Stimulated activated CD8-positive, alpha-beta memory T cell treated with anti-CD3 and anti-CD28 coated beads, Interleukin-7, amount 100 ng/mL, for 24 hours (primary cell): ENCODE measurements at places on chromosomes 3 and 15.

GRCh38 chr15:44099671-44100070, 95.4 kb downstream of the FRMD5 start:
- DNase-seq, result no peak

GRCh38 chr15:79372428-79372827, 59.7 kb upstream of the MINAR1 start:
- no peak for DNase-seq

GRCh38 chr3:18758047-18758704, 333.0 kb upstream of the SATB1 start:
- DNase-seq, result no peak

- DNase-seq, result no peak
These were observed 185.5 kb downstream of the ADAMTS9 start for GRCh38 chr3:64502284-64502683.

- no peak for DNase-seq
These were observed 224.7 kb downstream of the IGSF11 start for GRCh38 chr3:118809696-118810498.

DNA sequence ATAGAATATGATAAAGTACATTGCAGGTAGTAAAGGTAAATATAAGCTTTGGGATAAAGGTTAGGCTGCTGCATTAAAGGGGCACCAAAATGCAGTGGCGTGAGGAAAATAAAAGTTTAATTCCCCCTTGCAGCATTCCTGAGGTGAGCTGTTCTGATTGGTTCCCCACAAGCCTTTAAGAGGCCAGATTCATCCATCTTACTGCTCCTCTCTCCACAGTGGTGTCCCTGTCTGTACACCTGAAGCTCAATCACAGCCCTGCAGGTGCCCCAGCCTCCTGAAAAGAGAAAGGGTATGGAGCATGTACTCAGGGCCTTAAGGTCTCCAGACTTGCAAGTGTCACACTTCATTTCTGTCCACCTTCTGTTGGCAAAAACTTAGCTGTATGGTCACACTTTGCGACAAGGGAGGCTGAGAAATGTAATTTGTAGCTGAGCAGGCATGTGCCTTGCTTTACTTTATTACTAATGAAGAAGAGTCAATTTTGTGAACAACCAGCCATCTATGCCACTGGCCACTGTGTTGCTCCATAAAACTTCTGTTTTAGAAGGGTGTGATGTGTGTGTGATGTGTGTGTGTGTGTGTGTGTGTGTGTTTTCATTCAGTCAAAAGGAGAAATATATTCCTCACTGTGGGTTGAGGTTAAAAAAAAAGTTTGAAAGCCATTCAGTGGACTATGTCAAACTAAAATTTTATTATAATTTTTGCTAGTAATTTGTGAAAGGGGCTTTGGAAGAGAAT, 12.8 kb downstream of the LACTB start:
- DNase-seq, result no peak

DNA sequence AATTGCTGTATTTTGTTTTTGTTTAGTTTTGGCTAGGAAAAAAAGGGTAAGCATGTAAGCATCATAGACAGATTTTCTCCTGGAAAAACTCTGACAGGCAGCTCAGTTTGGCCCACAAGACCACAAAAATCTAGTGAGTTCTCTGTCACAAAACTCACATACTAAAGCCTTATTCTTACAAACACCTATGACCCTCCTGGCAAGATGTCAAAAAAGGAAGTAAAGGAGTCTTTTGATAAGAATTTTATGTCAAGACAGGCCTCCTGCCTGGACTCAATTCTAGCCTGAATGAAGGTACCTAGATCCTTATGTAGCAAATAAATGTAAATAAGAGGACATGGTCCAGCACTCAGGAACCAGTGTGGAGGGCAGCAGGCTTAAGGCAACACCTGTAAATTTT, 668.3 kb upstream of the ZNF385D start:
- DNase-seq, result no peak

- DNase-seq, result no peak
These were observed 26.3 kb upstream of the TMEM45A start for GRCh38 chr3:100465892-100466777.

DNA sequence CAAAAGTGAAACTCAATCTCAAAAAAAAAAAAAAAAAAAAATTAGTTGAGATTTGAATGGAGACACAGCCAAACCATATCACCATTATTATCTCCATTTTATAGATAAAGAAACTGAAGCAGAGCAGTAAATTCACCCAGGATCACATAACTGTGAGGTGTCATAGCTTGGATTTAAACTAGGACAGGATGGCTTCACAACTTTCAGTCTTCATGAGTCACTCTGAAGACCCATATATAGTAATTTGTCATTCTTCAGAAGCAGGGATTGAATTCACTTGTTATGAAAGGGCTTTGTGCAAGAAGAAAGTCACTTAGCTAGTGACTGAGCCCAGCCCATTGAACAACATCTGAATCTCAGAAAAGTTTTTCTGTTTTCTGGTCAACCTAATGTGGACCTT, 60.5 kb upstream of the LRIG1 start:
- no peak for DNase-seq

DNA sequence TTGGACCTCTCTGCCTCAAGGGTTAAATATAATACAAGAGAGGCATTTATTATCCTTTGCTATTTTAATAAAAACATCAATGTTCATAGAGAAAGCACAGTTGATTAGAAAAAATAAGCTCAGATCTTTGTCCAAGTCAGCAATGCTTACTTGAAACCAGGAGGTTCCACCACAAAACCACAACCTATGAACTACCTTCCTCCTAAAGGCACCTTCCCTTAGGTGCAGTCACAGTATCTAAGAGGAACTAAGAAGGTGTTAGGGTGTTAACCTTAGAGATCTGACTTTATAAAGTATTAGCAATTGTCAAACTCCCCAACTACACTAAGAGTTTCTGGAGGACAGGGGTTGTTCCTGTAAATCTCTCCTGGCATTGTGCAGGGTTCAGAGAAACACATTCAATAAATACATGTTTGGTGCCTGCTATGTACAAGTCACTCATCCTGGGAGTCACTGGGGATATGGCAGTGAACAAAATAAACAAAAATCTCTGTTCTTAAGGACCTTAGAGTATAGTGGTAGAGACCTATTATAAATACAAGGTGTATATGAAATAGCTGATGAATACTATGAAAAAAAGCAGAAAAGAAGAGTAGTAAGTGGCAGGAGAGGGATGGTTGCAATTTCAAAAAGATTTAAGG, 208.6 kb downstream of the NFKBIZ start:
- DNase-seq, result no peak

DNA sequence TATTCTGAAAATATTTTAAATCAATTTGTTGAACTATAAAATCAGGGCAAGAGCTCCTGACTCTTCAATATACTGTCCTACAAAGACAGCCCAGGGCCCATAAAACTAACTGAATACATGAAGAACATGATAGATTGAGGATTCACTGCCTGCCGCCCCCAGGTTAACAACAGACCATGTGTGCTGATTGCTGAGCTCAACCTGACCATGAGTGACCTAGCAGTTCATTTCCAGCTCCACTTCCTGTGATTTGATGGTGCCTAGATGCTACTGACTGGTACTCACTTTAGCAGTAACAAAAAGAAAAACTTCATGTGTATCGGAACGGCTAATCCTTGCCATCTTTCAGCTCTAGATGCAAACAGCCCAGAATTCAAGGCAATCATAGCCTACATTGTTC, 9.6 kb upstream of the KLF13 start:
- DNase-seq, result no peak

GRCh38 chr3:138219255-138219654, 32.2 kb downstream of the ARMC8 start:
- DNase-seq, result no peak

- DNase-seq, result no peak
These were observed 156.2 kb downstream of the ZMAT3 start for GRCh38 chr3:178915365-178915764.

DNA sequence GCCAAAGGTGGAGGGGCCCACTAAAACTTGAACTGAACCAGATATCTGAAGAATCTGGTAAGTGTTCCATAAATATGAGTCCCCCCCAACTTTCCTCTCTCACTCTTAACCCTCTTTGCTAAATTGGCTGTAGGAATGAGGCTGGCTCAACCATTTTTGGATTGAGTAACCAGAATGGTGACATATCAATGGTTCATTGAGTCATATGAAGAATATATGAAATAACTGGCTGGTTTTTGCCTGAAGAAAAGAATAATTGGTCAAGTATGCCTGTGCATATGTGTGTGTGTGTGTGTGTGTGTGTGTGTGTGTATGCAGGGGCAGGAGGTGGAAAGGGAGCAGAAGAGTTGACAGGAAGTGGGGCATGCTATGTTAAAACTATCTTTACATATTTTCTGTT, 472.9 kb upstream of the THBS1 start:
- no peak for DNase-seq

DNA sequence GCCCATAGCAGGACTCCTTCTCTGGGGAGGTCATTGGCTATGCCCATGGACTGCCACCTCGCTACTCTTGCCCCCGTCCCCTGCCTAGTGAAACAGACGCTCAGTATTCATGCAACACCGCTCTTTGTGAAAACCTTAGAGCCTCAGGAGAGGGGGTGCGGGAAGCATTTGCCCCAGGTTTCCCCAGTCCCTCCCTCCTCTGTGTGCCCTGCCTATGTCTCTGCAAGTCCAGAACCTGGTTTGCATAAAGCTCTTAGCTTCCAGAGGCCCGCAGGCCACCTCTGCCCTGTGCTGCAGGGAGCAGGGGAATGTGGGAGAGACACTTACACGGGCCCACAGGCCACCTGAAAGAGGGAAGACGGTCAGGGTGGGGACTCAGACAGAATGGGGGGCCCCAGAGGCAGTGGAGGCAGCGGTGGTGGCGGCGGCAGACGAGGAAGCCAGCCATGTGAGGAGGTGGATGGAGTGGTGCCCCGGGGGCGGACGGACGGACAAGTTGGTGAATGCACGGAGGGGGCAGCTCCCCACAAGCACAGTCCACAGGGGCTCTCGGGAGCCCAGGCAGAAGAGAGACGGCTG, 33.8 kb upstream of the CTSH start:
- DNase-seq, result no peak

DNA sequence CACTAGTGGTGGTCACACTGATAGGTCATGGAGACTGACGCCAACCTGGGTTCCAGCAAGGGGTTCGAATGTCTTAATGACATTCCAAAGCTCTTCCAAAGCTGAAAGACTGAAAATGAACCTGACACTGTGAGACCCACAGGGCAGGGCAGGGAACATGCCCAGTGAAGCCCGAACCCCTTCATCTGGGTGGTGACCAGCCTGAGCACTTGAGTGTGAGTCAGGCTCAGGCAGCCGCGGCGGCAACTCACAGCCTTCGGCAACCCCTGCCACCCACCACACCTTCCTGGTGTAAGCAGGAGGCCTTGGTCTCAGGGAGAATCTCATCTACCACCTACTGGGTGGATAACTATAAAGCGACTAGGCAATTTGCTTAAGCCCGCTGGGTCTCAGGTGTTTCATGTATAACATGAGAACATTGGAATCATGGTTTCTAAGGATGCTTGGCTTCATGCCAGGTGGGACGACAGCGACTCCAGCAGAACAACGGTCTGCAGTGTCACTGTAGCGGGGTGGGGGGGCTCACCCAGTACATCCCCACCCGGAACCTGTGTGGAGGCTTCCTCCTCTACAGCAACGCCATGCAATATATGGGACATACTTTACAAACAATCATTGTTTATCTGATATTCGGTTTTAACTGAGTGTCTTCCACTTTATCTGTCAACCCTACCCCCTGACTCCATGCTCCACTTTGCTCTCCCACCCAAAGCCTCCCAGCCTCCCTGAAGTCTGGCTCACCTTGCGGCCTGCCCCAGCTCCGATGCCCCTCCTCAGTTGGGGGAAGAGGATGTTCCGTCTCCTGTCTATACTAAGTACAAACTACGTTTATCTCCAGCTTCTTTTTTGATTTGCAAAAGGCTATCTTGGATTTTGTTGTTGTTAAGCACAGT, 125.0 kb upstream of the MEF2A start:
- DNase-seq, result no peak
